Temporal lobe (tissue), 4 donors: ENCODE measurements at places on chromosomes 7 and 10. TPM values are rescaled to one million over a fixed set of nuclear protein-coding genes. Genes with fewer than 3 reads are reported as not detected.

C10orf67 gene
- 0.25 TPM for total RNA-seq

RASSF4 gene
- total RNA-seq = 12.0 TPM

ASAH2 gene
- total RNA-seq = 2.2 TPM

PDE6C gene
- not detected for total RNA-seq

NUTM2A gene
- total RNA-seq = 2.7 TPM

GSAP gene
- 6.4 TPM for total RNA-seq

IDI2 gene
- total RNA-seq = not detected

CRYGN gene
- total RNA-seq = 0.25 TPM

TRAPPC14 gene
- total RNA-seq = 9.6 TPM

NUTM2E gene
- total RNA-seq = 2.2 TPM

TCF7L2 gene
- total RNA-seq = 3.0 TPM

GRM3 gene
- 86.5 TPM for total RNA-seq

TUBB8 gene
- total RNA-seq = not detected

HYAL4 gene
- not detected for total RNA-seq

P4HA1 gene
- total RNA-seq = 23.8 TPM

SRRM3 gene
- 8.1 TPM for total RNA-seq

TAC1 gene
- total RNA-seq = 8.4 TPM

OR2A7 gene
- 0.74 TPM for total RNA-seq

TMEM270 gene
- total RNA-seq = not detected
